Muscle of leg (tissue), 16 donors: ENCODE measurements at places on chromosomes 12 and 14.

GRCh38 chr12:53571295-53571694 is 54.9 kb downstream of the ATF7 start:
- DNase-seq = no peak

DNA sequence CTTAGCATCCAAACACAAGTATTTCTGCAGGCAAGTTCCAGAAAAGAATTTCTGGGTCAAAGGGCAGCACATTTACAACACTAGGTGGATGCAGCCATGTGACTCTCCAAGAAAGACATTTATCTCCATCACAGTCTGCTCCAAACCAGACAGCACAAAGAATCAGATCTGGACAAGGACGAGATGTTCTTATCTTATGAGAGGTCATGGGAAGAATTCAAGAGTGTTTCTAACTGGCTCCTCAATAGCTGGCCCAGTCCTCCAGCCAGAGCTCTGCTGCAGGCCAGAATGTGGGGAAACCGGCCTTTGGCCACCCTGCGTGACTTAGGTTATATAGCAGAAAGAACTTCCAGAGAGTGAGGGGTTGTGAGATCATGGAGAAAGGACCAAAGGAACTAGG is 17.4 kb downstream of the TMEM119 start:
- DNase-seq = no peak

DNA sequence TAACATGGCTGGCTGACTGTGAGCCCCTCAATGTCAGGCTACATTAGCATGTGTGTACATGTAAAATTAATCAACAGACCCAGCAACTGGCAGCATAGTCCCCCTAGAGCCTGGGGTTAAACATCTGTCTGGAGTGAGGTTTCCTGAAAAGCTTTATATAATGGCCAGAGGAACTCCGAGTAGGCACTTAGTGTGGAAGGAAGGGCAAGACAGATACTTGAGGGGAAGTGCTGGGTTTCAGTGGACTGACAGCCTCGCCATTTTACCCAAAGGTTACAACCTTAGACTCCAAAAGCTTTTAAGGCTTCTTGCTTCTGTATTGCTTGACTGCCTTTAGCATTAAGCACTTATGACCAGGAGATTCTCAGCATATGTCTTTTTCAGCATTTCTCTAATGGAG is 430.8 kb downstream of the FLRT2 start:
- no peak for DNase-seq

GRCh38 chr12:2479851-2480535 is 314.8 kb upstream of the FKBP4 start:
- no peak for DNase-seq

DNA sequence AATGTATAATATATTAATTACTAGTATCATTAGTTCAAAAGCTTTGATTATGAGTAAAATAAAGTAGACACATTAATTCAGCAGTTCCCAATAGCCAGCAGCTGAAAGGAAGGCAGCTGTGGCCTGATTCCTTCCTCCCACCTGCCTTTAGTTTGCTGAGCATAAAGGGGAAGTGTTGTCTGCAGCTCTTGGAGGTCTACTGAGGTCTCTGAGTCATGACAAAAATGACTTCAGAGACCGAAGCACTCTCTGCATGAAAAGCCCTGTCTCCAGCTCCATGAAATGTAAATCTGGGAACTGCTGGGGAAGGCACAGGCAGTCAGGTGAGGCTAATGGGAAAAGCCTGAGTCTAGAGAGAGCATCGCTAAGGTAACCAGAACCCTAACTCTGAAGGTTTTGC is 165.4 kb downstream of the NRXN3 start:
- no peak for DNase-seq

- no peak for DNase-seq
Measured at GRCh38 chr12:62190689-62191490, 69.3 kb upstream of the USP15 start.

DNA sequence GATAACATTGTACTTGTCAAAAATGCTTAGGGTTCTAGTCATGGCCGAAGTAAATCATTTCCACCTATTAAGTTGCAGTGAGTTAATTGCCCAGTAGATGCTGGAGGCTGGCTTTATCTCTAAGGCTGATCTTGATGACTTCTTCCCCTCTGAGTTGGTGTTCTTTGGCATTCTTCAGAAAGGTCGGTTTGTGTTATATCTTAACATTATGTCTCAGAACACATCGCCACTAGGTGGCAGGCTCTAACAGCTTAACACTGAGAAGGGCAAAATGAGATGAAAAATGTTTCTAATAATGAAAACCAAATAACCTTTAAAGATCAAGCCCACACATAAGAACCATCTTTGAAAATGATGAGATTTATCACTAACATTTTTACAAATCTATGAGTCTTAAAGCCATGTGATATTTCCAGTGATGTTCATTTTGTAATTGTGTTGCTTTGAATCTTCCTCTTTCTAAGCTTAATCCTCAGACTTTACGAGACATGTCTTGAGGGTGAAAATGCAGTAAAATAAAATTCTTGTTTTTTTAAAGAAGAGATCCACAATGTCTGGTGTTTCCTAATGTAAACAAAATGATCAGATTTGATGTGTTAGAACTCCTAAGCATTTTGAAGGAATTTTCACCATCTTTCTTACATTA is 28.6 kb downstream of the SUDS3 start:
- peak; percentile 56 for DNase-seq

DNA sequence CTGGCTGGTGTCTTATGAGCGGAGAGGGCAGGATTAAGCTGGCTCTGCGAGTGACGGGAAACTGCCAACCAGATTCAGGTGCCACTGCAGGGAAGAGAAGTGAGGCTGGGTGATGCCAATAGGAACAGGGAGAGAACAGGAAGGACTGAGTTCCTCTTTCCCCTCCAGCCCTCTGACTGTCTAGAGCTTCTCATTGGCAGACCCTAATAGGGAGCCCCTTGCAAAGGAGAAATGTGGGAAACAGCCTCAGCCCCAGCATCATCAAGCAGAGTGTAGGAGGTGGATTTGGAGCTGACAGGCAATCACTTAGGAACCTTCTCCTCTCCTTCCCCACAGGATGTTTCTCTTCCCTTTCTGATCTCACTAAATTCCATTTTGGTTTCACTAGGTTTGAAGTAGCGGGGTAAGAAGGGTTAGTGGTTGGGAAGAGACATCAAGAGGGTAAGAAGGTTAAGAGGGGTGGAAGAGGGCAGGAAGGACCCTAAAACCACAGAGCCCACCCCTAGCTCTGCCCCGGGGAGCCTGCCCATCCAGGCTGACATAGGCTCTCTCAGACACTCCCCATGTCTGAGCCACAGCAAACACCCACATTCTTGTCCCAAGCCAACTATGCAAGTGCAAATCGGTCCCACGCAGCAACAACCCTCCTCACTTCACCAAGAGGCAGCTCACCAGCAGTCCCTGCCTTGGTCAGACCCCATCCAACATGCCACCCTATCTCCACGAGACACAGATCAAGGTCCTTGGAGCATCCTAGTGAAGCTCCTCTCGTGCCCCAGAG is 111.1 kb downstream of the STAB2 start:
- no peak for DNase-seq

- peak; percentile 32 for DNase-seq
Measured at GRCh38 chr12:108234158-108234557, 105.0 kb downstream of the CMKLR1 start.

DNA sequence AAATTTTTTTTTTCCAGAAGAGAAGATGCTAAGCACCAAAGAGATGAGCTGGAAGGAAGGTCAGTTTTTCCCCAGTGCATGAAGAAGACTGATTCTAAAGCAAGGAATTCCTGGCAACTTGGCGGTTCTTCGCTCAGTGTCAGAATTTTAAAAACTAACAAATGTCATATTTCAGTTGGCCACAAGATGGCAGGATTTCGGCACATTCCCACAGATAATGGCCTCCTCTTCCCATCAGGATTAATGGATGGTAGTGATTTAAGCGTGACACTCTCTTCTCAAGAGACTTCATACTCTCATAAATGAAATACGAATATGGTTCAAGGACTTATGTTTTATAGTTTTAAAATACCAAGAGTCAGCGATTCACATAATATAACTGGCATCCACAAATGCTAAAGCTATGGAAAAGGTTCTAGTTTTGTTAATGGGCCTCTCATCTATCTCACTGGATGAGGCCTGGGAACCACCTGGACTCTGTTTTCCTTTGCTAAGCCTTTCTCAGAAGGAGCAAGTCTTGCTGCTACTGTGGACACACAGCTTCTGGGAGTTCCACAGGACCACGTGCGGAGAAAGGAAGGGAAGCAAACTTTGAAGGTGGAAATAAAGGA is 46.1 kb upstream of the PTPRO start:
- DNase-seq = peak; percentile 80

- DNase-seq = no peak
Measured at GRCh38 chr14:100432652-100433427, 109.7 kb downstream of the SLC25A47 start.

- no peak for DNase-seq
Measured at GRCh38 chr12:20946732-20947131, 136.2 kb downstream of the SLCO1B3 start.

DNA sequence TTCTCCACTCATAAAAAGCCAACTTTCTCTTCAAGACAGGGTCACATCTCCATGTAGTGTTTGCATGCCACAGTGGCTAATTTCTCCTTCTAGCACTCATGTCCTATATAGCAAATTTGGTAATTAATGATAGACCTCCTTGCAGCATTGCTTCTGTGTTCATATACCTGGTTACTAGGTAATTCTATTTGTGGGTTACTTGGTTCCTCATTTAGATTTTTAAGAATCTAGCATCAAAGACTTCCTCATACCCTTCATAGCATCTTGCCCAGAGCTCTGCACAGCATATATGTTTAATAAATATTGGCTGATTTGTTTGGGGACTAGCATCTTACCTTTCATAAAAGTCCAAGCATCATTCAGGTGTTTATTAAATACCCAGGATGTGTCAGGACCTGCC is 152.1 kb downstream of the DUSP6 start:
- no peak for DNase-seq

DNA sequence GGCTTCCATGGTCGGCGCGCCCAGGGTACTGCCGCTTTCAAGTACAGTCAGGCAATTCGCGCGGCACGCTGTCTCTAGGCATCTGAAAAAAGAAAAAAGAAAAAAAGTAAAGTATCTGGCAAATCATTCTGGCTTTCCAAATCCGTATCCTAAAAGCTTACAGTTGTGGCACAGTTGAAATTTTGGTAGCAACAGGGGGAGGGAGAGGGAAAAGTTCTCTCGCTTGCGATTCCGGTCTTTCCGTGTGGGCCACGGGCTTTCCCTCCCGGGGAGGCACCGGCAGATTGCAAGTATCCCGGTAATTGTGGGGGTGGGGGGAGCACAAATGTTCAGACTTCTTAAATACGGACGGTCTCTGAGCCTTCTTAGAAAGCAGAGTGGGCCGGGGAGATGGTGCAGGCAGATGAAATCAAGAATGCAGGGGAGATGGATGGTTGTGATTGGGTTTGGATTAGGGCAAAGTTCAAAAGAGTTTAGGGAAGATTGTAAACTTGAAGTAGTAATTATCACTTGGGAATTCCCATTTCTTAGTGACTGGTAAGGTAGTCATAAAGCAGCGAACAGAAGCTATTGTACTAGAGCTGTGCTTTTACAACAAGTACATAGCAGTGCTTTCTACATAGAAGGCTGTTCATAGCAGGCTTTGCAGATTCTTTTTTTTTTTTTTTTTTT is 1.2 kb downstream of the SOCS2 start:
- no peak for DNase-seq

DNA sequence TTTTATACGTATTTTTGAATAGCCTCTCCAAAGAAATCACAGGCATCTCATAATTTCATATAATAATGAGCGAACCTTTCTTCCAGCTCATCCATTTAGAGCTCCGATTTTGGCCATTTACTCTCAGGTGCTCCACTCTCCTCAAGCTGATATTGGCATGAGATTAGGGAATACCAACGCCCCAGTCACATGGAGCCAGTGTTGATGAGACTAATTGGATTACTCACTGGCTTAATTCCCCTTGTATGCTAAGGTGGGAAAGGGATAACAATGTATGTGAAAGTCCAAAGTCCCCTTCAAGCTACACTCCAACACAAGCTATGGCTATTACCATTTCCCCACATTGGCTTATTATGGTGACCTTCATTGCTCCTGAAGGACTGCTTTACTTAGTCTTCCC is 76.6 kb upstream of the NAV3 start:
- DNase-seq = no peak

- DNase-seq = no peak
Measured at GRCh38 chr12:104171785-104172569, 34.0 kb upstream of the NFYB start.

DNA sequence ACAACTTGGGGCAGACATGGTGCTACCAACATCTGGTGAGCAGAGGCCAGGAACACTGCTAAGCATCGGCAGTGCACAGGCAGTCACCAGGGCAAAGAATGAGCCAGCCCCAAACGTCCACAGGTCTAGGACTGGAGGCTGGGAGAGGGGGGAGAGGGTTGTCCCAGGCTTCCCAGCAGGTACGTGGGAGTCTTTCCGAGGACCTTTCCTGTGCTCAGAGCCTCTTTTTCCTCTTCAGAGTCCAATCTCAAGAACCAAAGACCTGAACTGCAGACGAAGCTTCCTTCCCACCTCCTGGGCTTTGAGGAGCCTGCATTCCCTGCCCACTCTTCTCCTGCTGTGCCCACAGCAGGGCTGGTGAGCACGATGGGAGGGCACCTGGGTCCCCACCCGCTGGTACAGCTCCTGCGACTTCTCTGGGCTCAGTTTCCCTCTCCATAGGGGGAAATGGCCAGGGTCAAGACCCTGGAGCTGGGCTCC is 48.7 kb downstream of the DLK1 start:
- no peak for DNase-seq

DNA sequence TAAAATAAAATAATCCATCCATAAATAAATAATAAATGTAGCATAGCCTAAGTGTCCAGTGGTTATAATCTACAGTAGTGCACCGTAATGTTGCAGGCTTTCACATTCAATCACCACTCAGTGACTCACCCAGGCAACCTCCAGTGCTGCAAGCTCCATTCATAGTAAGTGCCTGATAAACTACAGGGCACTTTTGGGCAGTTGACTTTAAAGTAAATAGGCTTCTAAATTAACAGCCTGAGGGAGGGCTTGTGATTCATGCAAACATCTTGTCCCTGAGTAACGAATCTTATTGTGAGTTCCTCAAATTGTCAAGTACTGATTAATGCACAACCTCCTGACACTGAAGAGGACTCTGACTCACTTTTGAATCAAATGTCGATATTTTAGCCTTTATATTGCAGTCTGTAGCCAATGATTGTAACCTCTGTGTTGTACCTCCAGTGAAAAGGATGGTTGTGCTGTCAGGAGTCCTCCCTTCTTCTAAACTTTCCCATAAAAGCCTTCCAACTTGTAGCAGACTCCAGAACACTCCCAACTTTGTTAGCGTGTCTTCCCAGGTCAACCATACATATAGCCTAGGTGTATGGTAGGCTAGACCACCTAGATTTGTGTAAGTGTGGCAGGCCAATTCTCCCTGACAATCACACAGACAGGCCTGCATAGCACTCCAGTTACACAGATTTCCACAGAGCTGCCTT is 55.0 kb upstream of the BICD1 start:
- DNase-seq = no peak
